ENCODE measurements at places on chromosomes 1 and 21.

- DNase-seq = no peak
These were observed 44.1 kb upstream of the EIF4G3 start for GRCh38 chr1:21220815-21221214.

DNA sequence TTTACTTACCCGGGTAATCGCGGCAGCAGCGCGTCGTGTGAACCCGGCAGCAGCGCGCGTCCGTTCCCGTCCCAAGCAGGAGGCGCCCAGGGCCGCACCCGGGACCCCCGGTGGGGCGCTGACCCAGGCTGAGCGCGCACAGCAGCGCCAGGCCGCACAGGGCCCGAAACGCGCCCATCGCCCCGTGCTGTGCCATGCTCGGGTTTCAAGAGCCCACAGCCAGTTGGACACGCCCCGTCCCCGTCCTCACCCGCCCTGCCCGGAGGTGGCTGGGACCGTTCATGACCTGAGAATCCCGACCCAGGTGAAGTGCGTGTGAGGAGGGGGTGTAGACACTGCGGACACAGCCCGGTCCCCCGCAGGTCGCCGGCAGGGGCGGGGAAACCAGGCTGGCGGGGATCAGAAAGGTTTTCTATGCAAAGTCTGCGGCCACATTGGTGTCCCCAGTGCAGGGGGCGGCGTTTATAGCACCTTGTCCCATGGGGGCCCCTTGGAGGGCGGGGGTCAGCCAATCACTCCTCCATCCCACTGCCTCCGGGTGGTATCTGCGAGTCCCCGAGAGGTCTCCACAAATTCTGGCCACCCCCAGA is at the start of gene TNFRSF18:
TSS of gene TNFRSF18 (minus strand) at position 217 of the 590 bp plus-strand sequence. CDS start at position 196, 21 bp downstream.
- DNase-seq = no peak

DNA sequence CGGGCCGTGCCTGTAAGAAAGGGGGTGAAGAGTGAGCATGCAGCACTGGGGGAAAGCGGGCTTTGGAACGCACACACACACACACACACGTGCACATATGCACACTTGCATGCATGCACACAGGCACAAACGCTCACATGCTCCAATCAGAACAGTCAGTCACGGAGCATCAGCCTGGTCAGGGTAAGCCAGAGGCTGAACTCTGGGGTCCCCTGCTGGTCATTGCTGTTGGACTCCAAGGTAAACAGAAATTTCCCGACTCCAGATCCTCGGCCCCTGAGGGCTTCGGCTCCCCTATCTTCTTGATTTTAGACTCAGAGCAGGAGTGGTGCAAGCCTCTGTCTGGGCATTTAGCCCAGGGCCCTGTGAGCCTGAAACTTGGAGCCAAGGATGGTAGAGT is 54.2 kb downstream of the SYT2 start:
- DNase-seq = no peak

DNA sequence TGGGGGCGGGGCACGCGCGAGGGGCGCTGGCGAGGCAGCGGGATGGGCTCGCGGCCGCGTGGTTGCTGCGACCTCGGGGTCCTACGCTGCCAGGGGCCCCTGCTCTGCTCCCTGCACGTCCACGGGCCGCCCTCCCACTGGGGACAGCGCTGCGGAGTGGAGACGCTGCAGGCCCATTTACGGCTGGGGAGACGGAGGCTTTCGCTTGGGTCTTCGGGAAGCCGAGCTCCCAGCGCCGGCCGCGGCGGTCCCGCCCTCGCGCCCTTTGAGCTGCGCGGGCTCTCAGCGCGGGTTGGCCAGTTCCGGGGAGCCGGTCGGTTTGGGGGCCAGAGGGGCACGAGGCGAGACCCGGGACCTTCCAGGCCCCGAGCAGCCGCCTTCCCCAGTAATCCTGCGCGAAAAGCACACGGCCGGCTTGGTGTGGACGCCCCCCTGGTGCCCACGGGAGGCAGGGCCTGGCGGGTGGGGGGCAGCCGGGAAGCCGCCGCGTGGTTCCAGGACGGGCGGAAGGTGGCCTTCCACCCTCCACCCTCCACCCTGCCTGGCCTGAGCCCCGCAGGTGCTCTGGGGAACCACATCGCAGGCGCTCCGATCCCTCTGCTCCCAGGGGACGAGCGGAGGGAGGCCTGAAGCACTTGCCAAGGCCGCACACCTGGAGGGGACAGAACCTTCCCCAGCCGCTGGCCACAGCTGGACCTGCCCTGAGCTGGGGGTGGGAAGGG is 570 bp upstream of the PEX10 start:
- DNase-seq = no peak

DNA sequence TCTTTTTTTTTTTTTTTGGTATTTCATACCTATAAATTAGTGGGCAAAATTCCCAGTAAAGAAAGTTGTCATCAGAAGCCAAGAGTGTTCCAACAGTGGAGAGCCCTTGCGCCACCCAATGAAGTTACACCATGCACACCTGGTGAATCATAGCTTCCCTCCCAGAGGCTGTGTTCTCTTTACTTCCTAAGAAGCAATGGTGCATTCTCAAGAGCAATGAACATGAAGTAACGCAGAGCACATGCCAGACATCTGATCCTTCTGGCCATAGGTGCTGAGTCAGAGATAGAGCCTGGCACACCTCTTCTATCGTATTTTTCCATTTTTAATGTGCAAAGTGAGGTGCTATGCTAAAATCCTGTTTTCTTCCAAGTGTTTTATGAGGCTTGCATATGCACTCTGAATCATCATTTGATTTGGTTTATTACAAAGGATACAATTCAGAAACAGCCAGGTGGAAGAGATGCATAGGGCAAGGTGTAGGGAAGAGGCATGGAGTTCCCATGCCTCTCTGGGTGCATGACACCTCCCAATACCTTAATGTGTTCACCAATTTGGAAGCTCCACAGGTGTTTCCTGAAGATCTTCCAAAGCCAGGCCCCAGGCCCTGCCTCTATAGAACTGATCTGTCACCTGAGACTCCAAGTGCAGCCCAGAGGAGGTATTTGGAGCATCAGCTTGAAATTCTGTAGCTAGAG is 408.0 kb downstream of the SIPA1L2 start:
- DNase-seq = no peak

DNA sequence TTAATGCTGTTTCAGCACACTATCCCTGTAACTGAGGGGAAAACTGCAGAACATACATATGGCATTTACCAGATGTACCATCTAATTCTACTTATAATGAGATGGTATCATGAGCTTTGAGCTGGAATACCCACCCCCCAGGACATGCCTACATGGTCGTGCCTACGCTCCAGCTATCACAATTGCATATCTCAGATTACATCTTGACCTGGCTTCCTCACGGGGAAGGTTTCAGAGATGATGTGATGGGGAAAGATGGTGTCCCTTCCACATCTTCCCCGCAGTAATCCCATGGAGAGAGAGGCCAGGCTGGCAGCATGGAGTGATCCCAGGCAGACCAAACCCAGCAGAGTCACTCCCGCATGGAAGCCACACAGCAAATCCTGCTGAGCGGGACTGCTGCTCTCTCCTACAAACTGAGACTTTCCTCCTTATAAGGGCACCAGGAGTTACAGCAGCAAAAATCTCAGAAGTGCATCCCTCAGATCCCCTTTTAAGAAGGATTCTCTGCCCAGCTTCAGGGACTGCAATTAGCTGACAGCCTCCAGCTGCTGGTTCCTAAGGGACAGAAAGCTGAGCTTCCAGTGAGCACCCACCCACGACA is 67.1 kb downstream of the KCNH1 start:
- no peak for DNase-seq

- no peak for DNase-seq
These were observed 25.4 kb downstream of the HMGCS2 start for GRCh38 chr1:119743308-119743707.

GRCh38 chr21:38388203-38388602 is 110.1 kb downstream of the ERG start:
- no peak for DNase-seq
